Endodermal cell (in vitro differentiated cells): ENCODE measurements at places on chromosomes 5 and 9. TPM values are rescaled to one million over a fixed set of nuclear protein-coding genes. Genes with fewer than 3 reads are reported as not detected.

GRCh38 chr5:115816226-115817081, at the start of gene CDO1:
Gene CDO1, minus strand, starts transcription at chr5:115816659. Its CDS starts 262 bp downstream, at chr5:115816397.
- H3K4me1 ChIP-seq = no peaks in the 10 kb centered on the region
- peak within 1 kb of the TSS; percentile 93 for H3K4me3 ChIP-seq
- H3K27ac ChIP-seq = peak within 1 kb of the TSS; percentile 95
- DNase-seq = peak; percentile 86
- H3K27me3 ChIP-seq = peaks cover 47% of the 10 kb centered on the region

DNA sequence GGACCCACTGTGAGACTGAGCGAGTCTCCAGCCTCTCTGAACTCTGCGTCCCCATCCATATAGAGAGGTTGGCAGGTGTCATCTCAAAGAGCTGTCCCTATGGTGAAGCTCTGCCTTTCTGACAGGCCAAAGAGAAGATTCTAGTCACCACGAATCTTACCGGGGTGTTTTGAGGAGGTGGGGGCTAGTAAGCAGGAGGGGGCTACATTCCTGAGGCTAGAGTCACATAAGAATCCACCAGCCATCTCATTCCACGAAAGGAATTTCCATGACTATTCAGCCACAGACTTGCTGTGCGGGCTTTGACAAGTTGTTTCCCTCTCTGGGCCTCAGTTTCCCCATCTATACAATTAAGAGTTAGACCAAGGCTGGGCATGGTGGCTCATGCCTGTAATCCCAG, 16.3 kb downstream of the PDGFRB start:
- no peaks in the 10 kb centered on the region for H3K36me3 ChIP-seq
- peaks cover 6% of the 10 kb centered on the region for H3K27me3 ChIP-seq
- DNase-seq = no peak
- H3K4me1 ChIP-seq = peaks cover 36% of the 10 kb centered on the region
- no peak overlapping the region for H3K4me3 ChIP-seq

- no peaks in the 10 kb centered on the region for H3K36me3 ChIP-seq
- no peak for DNase-seq
- no peaks in the 10 kb centered on the region for H3K4me1 ChIP-seq
- no peak overlapping the region for H3K4me3 ChIP-seq
- no peak overlapping the region for H3K27ac ChIP-seq
Measured at GRCh38 chr5:59099270-59099994, 516.6 kb downstream of the RAB3C start.

- DNase-seq = no peak
- H3K27ac ChIP-seq = no peak overlapping the region
- H3K27me3 ChIP-seq = no peaks in the 10 kb centered on the region
- H3K4me1 ChIP-seq = no peaks in the 10 kb centered on the region
- H3K36me3 ChIP-seq = no peaks in the 10 kb centered on the region
Measured at GRCh38 chr9:138031186-138031585, 153.6 kb downstream of the CACNA1B start.

RBM22 gene
- 41.5 and 42.7 TPM in 2 replicates for total RNA-seq

C9orf153 gene
- 0.51 to 0.99 TPM (median 0.53 TPM) in 3 replicates for total RNA-seq
